ENCODE measurements at places on chromosomes 5 and 9. TPM values are rescaled to one million over a fixed set of nuclear protein-coding genes. Genes with fewer than 3 reads are reported as not detected.

PAPPA gene
- 1.3 TPM for total RNA-seq

WNK2 gene
- total RNA-seq, result 217 TPM

PDE6A gene
- 0.17 TPM for total RNA-seq

CCNO gene
- total RNA-seq, result not detected

ISL1 gene
- not detected for total RNA-seq

KIF20A gene
- total RNA-seq, result 0.94 TPM

SERINC5 gene
- 14.4 TPM for total RNA-seq

REXO4 gene
- 9.3 TPM for total RNA-seq

IFNA14 gene
- not detected for total RNA-seq

DNA sequence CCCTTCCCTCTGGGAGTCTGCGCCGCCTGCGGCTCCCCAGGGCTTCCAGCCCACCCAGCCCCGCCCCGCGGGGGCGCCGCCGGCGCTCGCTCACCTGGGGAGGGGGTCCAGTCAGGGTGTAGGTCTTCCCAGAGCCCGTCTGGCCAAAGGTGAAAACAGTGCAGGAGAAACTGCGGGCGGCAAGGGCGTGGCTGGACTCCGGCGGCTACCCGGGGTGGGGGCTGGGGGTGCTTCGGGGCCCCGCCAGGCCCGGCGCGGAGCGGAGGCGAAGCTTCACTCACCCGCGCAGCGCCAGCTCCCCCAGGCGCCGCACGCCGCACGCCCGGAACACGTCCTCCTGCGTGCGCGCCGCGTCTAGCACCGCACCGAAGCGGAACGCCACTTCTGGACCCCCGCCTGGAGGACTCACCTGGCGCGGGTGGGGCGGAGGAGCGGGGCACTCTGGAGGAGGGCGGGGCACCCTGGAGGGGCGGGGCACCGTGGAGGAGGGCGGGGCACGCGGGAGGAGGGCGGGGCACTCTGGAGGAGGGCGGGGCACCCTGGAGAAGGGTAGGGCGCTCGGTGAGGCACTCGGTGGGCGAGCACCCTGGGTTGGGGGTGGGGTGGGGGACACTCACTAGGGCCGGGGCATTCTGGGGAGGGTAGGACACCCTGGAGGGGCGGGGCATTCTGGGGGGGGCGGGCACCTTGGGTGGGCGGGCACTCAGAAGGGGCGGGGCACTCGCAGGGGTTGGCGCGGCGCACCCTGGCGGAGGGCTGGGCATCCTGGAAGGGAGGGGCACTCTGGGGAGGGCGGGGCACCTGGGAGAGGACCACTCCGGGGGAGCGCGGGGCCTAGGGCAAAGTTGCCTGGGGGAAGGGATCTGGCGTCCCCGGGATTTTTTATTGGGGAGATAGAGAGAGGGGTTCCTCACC is 814 bp downstream of the KIF12 start:
- H3K36me3 ChIP-seq, result no peaks in the 10 kb centered on the region
- peaks cover 8% of the 10 kb centered on the region for H3K4me1 ChIP-seq
- H3K27ac ChIP-seq, result no peak overlapping the region
- peak overlapping the region; percentile 50 for H3K4me3 ChIP-seq

DNA sequence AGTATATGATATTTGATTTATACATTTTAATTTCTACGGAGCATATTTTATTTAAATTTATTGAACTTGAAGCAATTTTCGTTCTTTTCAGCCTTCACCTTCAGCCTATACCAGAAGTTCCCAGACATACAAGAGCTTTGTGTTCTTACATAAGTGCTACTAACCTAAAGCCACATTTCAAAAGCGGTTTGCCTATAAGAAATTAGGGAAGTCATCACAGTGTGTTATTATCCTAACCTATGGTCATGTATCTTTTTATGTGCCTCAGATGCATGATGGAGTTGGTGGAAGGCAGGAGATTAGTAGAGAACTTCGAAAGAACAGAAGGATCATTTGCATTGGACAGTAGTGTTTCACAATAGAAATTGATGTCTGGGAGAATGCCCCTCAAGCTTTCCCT is 3.1 kb downstream of the KIF2A start:
- H3K27ac ChIP-seq, result no peak overlapping the region
- peaks cover 35% of the 10 kb centered on the region for H3K4me1 ChIP-seq
- DNase-seq, result no peak
- no peaks in the 10 kb centered on the region for H3K36me3 ChIP-seq

- H3K36me3 ChIP-seq, result no peaks in the 10 kb centered on the region
- H3K4me3 ChIP-seq, result no peak overlapping the region
- no peak for DNase-seq
- H3K4me1 ChIP-seq, result no peaks in the 10 kb centered on the region
- no peaks in the 10 kb centered on the region for H3K27me3 ChIP-seq
Measured at GRCh38 chr9:83166372-83166771, 103.4 kb upstream of the RASEF start.

DNA sequence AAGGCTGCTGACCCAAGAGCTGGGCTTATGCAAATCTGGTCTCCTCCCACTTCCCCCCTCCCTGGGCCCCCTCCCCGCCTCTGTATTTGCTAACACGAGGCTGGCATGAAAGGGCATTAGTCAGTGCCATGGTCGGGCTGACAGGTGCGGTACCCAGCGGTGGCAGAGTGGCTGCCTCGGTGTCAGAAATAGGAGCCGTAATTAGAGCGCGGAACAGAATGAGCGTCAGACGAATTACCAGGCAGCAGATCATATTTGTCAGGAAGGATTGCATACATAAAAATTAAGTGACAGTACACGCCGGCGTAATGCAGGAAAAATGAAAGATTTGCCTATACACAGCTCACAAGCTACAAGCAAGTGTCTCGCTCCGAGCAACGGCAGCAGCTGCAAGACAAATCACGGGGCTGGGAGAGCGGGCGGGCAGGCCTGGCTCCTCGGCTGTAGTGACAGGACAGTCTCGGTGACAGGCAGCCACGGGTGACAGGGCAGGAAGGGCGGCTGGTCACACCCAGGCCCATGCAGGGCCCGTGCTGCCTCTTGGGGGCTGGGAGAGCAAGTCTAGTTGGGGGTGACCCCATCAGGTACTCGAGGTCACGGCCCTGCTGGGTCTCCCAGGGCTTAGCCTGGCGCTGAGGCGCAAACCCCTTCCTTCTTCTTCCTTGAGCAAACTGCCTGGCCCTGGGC is 72.4 kb downstream of the NEK6 start:
- no peak for DNase-seq
- H3K27ac ChIP-seq, result no peak overlapping the region
- peaks cover 95% of the 10 kb centered on the region for H3K36me3 ChIP-seq
- H3K4me1 ChIP-seq, result no peaks in the 10 kb centered on the region

DNA sequence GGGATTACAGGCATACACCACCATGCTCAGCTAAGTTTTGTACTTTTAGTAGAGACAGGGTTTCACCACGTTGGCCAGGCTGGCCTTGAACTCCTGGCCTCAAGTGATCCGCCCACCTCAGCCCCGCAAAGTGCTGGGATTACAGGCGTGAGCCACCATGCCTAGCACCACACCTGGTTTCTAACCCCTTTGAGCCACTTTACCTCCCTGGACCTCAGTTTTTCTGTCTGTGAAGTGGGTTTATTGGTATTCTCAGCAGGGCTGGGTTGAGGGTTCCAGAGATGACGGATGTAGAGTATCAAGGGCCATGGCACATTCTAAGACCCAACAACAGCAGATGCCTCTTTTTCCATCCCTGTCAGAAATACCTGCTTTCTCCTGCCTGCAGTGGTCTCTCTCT is 38.6 kb downstream of the AMBP start:
- DNase-seq, result no peak
- H3K27me3 ChIP-seq, result no peaks in the 10 kb centered on the region
- no peak overlapping the region for H3K4me3 ChIP-seq
- no peaks in the 10 kb centered on the region for H3K4me1 ChIP-seq
- peaks cover 11% of the 10 kb centered on the region for H3K36me3 ChIP-seq

DNA sequence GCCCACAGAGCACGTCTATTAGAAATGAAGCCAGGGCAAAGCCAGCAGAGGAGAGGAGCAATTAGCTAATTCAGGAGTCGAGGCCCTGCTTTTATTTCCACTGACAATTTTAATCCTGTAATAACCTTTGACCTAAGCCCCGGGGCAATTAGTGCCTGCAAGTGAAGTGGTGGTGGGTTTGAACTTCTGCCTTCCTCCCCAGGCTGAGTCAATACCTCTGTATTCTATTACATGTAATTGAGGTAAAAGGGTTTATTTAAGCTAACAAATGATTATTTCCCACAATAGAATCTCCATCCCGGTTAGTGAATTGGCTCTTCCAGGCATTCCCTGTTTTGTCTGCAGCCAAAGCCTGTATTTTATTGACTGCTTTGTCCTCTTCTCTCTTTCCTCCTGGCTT is 49.9 kb downstream of the FGF18 start:
- no peaks in the 10 kb centered on the region for H3K4me1 ChIP-seq
- no peak overlapping the region for H3K4me3 ChIP-seq
- H3K36me3 ChIP-seq, result no peaks in the 10 kb centered on the region
- DNase-seq, result no peak
- H3K27ac ChIP-seq, result no peak overlapping the region
- no peaks in the 10 kb centered on the region for H3K27me3 ChIP-seq

DNA sequence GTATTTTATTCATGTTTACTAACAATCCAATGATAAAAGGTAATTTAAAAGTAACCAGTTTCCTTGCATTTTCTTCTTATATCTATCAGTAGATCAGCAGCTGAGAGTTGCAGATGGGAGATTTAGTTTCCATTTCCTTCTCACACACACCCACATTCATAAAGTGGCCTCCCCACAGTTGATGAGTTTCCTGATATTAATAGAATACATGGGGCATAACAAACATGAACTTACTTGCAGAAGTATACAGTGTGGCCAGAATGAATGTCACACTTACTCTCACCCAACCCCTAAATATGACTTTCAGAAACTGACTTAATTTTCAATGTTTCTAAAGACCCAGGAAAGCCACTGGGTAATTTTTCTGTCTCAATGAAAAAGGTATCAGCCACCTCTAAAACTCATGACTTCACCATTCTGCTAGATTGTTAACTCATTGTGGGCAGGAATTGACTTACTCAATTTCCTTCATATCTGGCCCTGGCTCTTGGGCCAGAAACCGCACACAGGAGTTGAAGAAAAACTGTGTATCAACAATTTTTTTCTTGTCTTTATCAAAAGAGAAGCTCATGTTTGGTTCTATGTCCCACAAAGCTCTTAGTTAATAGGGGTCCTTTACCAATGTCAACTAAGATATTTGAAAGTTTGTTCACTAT is 63.5 kb upstream of the OSMR start:
- H3K27ac ChIP-seq, result peak overlapping the region; percentile 23
- H3K4me1 ChIP-seq, result peaks cover 33% of the 10 kb centered on the region
- no peak for DNase-seq
- no peaks in the 10 kb centered on the region for H3K36me3 ChIP-seq
- no peaks in the 10 kb centered on the region for H3K27me3 ChIP-seq
- no peak overlapping the region for H3K4me3 ChIP-seq

DNA sequence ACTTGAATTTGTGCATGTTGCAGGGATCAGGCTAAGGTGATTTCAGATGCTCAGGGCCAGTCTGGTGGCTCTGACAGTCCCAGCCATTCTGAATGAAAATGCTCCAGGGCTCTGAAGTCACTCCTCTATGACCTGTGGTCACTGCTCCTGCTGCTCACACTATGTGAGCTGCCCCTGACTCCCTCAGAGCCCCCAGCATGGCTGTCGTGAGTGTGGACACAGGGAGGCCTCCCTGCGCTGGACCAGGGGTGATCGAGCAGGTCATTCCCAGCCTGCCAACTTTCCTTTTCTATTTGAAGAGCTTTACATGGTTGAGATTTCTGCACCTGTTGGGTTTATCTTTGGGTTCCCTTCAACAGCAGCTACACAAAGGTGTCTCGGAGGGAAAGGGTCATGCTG is 74.5 kb downstream of the WNK2 start:
- no peaks in the 10 kb centered on the region for H3K27me3 ChIP-seq
- no peak for DNase-seq
- H3K36me3 ChIP-seq, result peaks cover 27% of the 10 kb centered on the region
- H3K4me1 ChIP-seq, result peaks cover 8% of the 10 kb centered on the region
- H3K27ac ChIP-seq, result no peak overlapping the region

DNA sequence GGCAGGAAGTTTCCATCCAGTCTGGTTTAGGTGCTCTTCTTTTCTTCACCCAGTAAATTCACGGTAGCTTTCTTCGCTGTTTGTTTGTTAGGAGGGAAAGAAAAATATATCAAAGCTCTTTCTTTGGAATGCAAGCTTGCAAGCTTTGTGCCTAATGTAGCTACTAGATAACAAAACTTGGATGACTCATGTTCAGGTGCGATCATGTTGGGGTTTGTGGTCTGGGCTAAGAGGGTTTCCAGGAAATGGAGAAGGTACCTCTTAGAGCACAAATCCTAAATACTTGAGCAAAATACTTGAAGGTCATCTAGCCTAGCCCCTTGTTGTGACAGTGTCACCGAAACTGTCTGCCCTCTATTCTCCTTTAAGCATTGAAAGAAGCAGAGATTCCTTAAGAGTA is 17.7 kb downstream of the SRP19 start:
- H3K4me3 ChIP-seq, result no peak overlapping the region
- no peak overlapping the region for H3K27ac ChIP-seq
- peaks cover 19% of the 10 kb centered on the region for H3K4me1 ChIP-seq

GRCh38 chr9:5425006-5425628 is 12.6 kb downstream of the PLGRKT start:
- DNase-seq, result no peak
- H3K27me3 ChIP-seq, result no peaks in the 10 kb centered on the region
- no peak overlapping the region for H3K27ac ChIP-seq
- H3K4me3 ChIP-seq, result no peak overlapping the region

DNA sequence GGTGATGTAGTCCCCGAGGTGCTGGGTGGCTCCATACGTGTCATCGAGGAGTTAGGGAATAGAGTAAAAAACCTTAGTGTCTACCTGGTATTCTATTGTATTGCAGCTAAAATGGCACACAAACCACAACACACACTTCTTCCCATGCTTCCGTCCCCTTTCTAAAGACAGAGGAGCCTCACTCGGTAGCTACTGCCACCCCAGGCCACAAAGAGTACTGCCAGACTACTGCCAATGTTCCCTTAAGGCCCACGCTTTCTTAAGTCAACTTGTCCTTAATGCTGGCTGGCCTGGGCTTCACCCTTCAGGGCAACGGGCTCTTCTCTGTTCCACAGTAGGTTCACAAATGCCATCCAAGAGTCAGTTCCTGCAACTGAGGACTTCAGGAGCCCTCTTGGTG is 673.0 kb downstream of the ELAVL2 start:
- no peaks in the 10 kb centered on the region for H3K4me1 ChIP-seq
- H3K27me3 ChIP-seq, result no peaks in the 10 kb centered on the region
- DNase-seq, result no peak
- H3K4me3 ChIP-seq, result no peak overlapping the region

GRCh38 chr5:133325864-133326263 is 274.1 kb downstream of the HSPA4 start:
- H3K27me3 ChIP-seq, result peaks cover 7% of the 10 kb centered on the region
- H3K4me3 ChIP-seq, result no peak overlapping the region
- no peaks in the 10 kb centered on the region for H3K4me1 ChIP-seq
- no peak overlapping the region for H3K27ac ChIP-seq
- H3K36me3 ChIP-seq, result no peaks in the 10 kb centered on the region

- no peak for DNase-seq
- peaks cover 6% of the 10 kb centered on the region for H3K4me1 ChIP-seq
- no peaks in the 10 kb centered on the region for H3K36me3 ChIP-seq
- peaks cover 69% of the 10 kb centered on the region for H3K27me3 ChIP-seq
- H3K27ac ChIP-seq, result no peak overlapping the region
Measured at GRCh38 chr9:132141344-132141947, 20.4 kb upstream of the NTNG2 start.

- no peak overlapping the region for H3K27ac ChIP-seq
- DNase-seq, result no peak
- peaks cover 59% of the 10 kb centered on the region for H3K27me3 ChIP-seq
- H3K36me3 ChIP-seq, result no peaks in the 10 kb centered on the region
- H3K4me1 ChIP-seq, result peaks cover 19% of the 10 kb centered on the region
Measured at GRCh38 chr5:321726-322251, 275 bp downstream of the AHRR start.

GRCh38 chr9:122029898-122030297 is 63.2 kb downstream of the TTLL11 start:
- H3K27ac ChIP-seq, result no peak overlapping the region
- no peak for DNase-seq
- peaks cover 22% of the 10 kb centered on the region for H3K36me3 ChIP-seq
- no peaks in the 10 kb centered on the region for H3K27me3 ChIP-seq

Measured in heart right ventricle (tissue), 16 donors.